ENCODE measurements at places on chromosomes 12 and 14.

DNA sequence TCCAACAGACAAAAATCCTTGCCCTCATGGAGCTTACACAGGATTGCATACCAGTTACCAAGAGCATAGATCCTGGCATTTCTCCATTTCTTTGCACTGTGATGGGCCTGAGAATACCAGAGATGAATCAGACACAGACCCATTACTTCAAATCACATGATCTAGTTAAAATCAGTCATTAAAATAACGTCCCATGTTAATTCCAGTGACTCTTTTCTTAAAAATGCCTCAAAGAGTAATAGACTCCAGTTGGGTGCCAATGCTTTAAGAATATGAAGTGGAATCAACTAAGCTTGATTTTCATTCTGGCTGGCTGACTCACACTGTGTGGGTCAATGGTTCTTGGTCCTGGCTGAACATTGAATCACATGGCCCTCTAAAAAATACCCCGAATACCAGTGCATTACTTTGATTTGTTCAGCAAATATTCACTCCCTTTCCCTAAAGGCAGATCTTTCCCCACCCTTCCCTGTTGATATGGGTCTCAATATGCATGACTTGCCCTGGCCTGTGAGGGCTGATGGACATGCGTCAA lies 11.0 kb downstream of the ASB2 start:
- peak; percentile 72 for DNase-seq

DNA sequence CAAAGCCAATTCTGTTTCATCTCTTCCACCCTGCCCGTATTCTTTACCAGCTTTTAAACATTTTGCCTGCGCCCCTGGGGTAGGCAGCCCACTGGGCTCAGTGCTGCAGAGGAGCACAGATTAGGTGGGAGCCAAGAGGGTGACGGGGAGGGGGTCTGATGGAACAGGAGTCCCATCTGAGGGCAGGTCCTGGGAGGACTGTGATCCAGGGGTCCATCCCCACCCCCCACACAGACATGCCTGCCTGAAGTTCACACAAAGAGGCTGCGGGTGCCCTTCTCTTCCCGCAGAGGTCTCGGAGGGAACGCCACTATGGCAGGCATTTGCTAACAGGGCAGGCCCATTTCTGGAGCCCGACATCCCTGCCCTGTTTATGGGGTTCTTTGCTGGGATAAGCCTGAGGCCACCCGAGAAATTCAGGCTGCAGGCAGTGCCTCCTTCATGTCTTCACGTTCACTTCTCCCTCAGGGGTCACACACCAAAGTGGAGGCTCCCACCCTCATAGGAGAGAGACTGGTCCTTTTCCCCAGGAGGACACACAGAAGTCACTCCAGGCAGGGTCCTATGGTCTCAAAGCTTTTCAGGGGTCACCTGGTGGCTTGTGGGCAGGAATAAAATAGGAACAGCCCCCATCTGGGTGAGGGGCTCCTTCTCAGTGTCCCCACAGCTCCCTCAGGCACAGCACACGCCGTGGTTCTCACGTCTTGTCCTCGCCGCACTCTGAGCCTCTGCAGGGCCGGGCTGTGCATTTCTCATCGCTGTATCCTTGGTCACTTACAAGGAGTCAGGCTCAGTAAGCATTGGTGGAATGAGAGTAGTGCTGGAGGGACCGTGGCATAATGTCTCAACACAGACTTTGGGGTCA lies 12.9 kb downstream of the VASH1 start:
- no peak for DNase-seq

DNA sequence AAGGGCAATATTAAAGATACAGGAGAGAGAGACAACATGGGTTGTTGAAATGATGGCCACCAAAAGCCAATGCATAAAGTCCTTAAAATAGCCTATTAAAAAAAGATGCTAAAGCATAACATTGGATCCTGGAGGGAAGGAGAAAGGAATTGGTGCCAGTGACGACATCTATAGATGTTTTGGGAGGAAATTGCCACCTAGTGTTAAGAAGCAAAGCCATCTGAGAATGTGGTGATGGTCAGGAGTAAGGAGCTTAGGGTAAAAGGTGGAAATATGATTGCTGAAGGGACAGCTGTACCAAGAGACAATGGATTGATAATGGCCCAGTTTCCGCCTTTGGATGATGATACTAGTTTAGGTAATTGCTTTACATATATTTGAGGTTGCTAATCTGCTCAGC lies 85.1 kb downstream of the TMEM30B start:
- no peak for DNase-seq

DNA sequence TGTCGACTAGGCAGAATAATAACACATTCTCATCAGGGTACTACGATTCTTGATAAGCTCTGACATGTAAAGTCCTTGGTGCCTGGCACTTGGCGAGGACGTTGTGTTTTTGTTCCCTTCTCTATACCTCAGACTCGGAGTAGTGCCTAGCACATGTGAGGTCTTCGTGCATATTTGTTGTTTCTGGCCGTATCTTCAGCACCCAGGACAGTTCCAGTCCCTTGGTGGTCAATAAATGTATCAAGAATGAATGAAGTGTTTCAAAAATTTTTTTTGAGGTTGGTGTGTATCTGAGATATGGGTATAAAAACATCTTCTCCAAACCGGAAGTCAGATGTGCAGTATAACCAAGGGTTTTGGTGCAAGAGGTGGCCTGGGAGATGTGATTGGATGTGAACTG lies 198.2 kb downstream of the AACS start:
- DNase-seq = no peak

DNA sequence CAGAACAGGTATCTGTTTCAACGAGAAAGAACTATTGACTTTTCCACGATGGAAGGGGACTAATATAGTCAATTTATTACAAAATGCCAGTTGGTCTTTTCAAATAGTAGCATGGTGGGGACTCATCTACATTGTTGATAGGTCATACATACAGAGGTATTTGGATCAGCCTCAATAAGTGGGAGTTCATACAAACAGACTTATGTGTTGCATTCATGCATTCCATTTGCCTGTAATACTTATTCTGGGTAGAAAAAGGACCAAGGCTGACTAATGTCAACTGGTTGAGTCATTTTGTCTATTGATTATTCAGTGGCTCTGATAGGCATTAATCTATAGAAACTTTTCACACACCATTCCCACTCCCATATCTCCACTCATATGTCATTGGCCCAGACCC lies 41.5 kb upstream of the GLIPR1 start:
- DNase-seq = no peak

GRCh38 chr12:14802721-14803010 lies 612 bp downstream of the WBP11 start:
- no peak for DNase-seq

- peak; percentile 73 for DNase-seq
These were observed 1.0 kb downstream of the ITFG2 start for GRCh38 chr12:2813214-2814185.

- DNase-seq = no peak
These were observed 16.3 kb downstream of the SIX4 start for GRCh38 chr14:60707858-60708257.

DNA sequence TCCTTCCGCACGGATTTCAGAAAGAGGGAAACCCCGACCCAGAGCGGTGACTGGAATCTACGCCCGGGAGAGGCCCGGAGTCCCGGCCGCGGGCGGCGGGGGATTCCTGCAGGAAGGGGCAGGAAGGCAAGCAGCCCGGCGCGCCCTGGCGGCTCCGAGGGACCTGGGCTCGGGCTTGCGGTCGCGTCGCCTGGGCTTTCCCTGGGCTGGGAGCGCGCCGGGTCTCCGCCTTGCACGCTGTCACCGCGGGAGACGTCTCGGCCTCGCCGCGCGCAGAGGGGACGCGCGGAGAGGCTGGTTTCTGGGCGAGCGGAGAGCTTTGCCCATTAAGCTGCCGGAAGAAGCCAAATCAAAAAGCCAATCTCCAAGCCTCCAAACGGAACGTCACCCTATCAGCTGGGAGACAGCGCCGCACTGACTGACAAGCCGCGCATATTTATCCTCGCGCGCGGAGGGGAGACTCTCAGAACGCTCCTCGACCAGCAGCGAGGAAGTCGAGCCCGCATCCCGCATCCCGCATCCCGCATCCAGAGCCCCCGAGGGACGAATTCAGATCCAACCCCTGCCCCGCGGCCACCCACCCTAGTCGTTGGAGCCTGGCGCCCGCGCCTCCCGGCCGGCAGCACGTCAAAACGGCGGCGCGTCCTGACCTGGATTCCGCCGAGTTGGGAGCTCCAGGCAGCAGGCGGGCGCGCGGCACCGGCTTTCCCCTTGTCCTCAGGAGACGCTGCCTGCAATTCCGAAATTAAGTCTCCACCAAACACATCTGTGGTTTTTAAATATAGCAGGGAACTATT lies at the start of gene SLC8A3:
SLC8A3 (minus strand) TSS at position 293 of the 797 bp plus-strand sequence. CDS start 20,529 bp downstream, outside the sequence.
- peak; percentile 73 for DNase-seq

DNA sequence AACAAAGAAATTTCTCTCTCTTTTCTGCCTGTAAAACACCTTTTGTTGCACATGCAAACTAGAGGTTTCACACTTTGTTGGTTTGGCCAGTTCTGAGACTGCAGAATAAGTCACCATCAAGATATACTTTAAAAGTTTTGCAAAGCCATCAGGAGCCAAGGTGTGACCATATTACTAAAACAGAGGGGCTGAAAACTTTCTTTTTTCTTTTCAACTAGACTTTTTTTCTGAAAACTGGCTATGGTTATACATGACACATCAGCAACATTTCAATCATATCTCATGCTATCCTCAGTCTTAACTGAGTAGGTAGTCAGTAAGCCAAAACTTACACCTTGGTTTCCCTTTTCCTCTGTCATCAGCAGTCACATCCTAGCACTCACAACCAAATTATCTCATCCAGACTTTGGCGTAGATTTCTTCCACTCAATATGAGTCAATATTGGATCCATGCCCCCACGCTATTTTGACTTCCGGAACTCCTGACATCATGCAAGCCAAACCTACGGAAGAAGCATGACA lies 4.1 kb upstream of the IFNG start:
- no peak for DNase-seq

GRCh38 chr12:131721548-131721947 lies 10.7 kb downstream of the SFSWAP start:
- DNase-seq = no peak

DNA sequence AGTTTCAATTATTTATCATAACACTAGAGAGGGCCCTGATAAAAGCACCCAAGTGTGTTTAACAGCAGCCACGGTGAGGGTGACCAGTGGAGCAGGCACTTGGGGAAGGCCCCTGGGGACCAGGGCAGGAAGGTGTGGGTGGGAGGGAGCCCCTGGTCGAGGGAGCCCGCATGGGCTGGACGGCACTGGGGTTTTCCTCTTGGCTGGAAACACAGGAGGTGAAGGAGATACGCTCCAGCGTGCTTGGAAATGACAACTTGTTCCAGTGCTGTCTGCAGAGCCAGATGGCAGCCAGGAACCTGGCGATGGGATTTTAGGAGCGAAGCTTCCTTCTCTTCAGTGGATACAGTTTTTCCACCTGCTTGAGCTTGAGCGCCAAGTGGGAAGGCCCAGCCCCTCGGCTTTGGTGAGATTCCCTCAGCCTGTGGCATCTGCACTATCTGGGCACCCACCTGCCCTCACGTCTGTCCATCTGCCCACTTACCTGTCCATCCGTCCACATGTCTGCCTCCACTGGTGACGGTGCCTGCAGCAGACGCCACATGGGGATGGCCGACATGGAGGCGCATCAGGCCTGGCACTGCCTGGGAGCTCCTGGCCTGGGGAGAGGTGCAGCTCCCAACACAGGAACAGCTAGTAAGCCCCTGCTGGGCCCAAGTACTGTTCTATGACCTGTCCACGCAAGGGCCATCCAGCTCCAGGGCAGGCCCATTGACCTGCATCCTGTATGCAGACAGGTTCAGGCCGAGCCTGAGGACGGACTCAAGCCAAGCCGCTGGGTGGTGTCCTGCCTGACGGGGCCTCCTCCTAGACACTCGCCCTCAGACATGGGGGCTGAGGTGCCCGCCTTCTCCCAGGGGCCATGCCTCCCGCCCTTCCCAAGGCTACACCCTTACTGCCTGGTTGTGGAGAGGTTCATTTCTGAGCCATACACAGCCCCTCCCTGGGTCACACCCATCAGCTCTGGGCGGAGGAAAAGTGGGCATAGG lies 192.2 kb upstream of the C14orf180 start:
- no peak for DNase-seq

DNA sequence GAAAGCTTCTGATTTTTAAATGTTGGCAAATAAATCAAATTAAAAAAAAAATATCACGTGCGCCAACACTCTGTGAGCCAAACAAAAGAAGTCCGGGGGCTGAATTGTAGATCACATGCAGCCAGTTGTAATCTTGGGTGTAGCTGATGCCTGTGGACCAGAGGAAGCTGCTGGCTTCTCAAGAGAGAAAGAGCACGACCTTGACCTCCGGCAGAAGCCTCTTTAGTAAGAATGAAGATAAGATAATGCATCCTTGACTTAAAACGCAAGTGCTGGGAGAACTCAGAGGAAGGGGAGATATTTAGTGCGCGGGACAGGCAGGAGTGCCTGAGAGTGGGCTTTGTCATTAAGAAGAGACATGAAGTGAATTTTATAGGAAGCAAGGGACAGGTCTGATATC lies 162.8 kb upstream of the TBX3 start:
- no peak for DNase-seq

GRCh38 chr12:39401459-39401858 lies 41.5 kb downstream of the KIF21A start:
- DNase-seq = no peak

GRCh38 chr14:22600027-22600426 lies 1.9 kb downstream of the ABHD4 start:
- no peak for DNase-seq

- DNase-seq = peak; percentile 61
These were observed 135.8 kb downstream of the SLC8A3 start for GRCh38 chr14:70052990-70053389.

GRCh38 chr14:61531465-61532122 lies 163.7 kb upstream of the HIF1A start:
- DNase-seq = no peak

DNA sequence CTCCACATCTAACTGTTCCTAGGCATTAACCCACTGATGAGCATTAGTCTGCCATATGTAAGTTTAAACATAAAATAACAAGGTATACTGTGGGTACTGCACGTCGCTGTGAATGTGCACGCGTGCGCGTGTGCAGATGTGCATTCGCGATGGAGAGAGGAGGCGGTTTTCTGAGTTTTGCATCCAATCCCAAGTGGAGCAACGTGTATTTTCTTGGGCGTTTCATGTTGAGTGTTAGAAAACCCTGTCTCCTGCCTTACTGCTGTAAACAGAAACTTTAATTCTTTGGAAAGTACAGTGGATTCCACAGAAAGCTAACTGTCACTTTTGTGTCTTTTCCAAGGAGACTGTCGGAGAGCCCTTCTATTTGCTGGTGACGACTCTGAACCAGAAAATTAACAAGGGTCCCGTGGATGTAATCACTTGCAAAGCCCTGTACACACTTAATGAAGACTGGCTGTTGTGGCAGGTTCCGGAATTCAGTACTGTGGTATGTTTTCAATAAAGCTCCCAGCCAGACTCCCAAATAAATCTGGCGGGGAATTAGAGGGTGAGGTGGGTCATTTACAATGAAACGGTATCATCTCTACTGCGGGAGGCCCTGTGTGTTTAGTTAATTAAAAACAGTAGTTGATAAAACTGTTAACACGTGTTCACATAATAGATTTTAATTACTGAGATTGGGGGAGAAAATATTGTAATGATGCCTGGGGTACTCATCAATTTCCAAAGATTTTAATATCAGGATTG lies 116.5 kb downstream of the PLXNC1 start:
- no peak for DNase-seq

GRCh38 chr14:86404425-86404824 lies 874.5 kb downstream of the FLRT2 start:
- no peak for DNase-seq

- DNase-seq = peak; percentile 19
These were observed 69.3 kb upstream of the SCN8A start for GRCh38 chr12:51521554-51522276.
